ENCODE measurements at places on chromosomes 3 and 15.

GRCh38 chr3:196650740-196651311, 11.3 kb downstream of the NRROS start:
- DNase-seq, result peak; percentile 56

- no peak for DNase-seq
These were observed 2.1 kb upstream of the ACKR4 start for GRCh38 chr3:132595014-132595413.

GRCh38 chr15:58631319-58631718, 118.2 kb downstream of the ADAM10 start:
- no peak for DNase-seq

DNA sequence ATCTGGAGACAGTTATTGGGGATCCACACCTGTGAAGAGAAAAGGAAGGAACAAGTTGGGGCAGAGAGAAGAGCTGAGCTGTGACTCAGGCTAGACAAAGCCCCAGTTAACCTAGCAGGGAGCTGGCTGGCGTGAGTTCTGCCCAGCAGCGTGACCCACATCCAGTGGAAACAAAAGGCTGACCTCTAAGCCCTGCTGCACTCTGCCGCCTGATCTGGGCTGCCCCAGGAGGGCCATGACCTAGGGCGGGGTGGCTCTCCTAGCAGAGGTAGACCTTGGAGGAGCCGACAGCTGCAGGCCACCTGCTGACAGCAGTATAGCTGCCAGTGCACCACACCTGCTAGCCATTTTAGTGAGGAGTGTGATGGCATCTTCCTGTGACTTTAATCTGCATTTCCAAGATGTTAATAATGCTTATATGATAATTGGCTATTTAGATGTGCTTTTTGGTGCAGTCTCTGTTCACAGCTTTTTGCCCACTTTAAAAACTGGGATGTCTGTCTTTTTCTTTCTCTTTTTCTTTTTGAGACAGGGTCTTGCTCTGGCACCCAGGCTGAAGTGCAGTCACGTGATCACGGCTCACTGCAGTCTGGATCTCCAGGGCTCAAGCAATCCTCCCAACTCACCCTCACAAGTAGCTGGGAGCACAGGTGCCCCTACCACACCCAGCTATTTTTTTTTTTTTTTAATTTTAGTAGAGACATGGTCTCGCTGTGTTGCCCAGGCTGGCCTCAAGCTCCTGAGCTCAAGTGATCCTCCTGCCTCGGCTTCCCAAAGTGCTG, 78.1 kb downstream of the LSM3 start:
- DNase-seq, result peak; percentile 80

DNA sequence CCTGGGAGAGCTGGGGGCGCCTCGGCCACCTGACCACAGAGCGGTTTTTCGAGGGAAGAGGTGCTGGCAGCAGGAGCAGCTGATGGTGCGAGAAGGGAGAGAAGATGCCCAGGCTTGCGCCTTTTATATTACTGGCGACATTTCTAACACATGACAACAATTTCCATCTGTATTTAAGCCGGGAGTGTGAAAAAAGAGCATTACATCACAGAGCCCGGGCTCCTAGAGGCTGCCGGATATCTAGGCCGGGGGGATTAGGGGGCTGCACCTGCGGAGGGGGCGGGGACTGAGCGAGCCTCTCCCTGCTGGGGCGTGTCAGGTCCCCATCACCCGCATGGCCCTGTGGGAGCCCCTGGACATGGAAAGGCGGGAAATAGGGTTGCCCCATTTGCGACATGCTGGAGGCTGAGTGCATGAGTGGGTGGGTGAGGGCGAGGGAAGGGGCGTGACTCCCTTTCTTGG, 440.7 kb downstream of the MAGI1 start:
- DNase-seq, result no peak

GRCh38 chr15:26866298-26867199, at the start of gene GABRA5:
GABRA5 (plus strand) TSS chr15:26867062; CDS start chr15:26869249, 2,187 bp downstream.
- no peak for DNase-seq

DNA sequence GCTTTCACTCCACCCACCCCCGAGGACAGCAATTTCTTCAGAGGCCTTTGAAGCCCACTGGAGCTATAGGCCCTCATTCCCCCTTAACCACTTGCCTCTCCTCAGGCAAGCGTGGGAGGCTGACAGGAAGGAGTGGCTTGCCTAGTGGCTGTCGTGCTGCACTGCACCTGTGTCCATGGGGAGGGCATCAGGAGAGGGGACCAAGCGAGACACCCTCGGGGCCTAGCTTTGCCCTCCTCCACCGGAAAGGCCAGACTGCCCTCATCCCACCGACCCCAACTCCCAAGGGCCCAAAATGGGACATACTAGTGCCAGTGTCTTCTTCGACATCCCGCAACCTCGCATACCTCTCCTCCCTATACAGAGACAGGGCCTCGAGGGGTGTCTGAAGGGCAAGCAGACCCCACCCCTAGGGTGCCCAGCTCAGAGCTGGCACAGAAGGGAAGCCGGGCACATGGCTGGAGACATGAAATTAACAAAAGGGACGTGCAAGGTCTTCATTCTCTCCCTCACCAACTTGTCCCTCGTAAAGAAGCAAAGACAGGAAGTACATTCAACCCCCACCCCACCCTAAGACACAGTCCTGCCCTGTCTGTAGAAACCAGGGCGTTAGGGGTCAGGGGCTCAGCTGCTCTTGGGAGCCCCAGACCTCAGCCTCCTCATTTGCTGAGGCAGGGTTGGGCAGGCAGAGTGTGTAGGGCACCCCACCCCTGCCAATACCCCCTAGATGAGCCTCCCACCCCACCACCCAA, 24.3 kb downstream of the VIPR1 start:
- no peak for DNase-seq

DNA sequence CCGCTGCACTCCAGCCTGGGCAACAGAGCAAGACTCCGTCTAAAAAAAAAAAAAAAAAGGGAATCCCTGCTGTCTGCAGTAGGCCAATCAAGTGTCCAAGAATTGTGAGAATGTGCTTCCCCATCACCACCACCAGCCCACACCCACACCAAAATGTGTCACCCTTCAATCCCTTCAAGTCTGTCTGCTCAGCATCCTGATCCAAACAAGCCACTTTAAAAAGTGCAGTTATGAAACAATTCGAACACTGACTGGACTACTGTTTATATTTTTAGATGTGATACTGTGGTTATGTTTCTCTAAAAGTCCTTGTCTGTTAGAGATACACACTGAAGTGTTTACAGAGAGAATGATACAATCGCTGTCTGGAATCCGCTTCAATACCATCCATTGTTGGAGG, 78.1 kb upstream of the CGNL1 start:
- DNase-seq, result no peak

DNA sequence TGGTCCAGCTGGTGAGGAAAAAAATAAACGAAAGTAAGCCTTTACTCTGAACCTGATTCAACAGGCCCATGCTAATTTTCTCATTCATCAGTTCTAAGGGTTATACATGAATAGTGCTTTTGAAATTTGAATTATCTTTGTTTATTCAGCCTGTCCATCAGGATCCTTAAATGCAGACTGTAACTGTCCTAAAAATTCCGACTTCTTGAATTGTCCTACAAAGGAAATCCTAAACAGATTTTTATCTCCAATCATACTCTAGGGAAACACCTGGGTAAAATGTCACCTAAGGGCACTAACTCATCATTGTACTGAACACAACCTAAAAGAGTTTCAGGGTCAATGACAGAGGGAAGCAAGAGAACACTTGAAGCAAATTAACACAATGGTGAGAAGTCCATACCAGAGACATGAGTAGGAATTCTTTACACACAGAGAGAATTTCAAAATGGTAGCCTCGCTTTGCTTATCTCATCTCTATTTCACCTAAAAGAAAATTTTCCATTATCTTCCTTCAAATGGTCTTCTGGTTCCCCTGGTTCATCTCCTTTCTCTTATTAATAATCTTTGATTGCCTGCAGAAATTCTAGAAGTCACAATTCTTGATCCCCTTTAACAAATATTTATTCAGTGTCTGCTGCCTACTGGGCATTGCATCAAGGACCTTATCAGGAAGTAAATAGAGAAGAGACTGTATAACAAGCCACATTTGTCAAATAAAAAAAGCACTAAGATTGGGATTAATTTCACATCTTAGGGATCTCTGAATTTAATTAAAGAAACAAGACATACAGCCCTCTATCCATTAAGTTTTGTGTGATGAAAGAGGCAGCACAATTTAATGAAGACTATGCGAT, 182.7 kb downstream of the MEIS2 start:
- no peak for DNase-seq

GRCh38 chr3:99620976-99621375, 17.4 kb upstream of the COL8A1 start:
- DNase-seq, result no peak

- peak; percentile 31 for DNase-seq
These were observed 165.0 kb downstream of the ABHD5 start for GRCh38 chr3:43855674-43856299.

GRCh38 chr3:145183261-145183660, 977.7 kb downstream of the PLOD2 start:
- DNase-seq, result no peak

DNA sequence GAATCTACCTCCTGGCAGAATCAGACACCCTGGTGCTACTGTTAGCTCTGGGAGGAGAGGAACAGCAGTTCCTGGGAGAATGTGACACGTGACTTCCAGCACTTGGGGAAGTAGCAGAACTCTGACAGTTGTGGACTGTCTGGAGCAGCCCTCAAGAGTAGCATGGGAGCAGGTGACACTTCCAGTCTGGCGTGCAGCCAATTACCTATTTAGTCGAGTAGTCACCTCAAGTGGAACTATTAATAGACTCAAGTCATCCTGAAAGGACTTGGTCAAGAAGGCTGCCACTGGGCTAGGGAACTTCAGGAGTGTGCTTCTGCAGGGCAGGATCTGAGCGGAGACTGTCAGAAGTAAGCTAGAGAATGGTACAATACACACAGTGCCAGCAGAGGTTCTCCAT, 62.3 kb downstream of the MTHFS start:
- DNase-seq, result no peak

DNA sequence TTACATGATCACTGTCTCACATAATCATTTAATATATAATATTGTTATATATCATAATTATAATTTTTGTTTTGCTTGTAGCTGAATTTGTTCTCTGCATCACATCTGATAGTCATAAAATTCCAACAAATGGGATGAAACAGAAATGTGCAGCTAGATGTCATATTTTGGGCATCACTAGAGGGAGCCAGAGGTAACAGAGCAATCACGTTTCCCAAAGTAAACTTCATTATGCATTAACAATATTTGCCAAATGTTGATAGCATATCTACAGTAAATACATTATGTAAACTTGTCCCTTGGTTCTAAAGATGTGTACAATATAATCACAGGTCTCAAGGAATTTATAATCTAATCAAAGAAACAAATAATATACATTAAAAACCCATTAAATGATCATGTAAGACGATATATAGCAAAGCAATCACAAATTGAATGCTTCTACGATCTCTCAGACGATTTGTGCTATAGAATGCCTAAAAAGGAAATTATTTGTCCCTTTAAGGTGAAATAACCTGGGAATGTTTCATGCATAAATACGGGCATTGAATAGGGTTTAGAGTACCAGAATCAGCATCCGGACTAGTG, 234.2 kb upstream of the MCTP2 start:
- DNase-seq, result no peak

DNA sequence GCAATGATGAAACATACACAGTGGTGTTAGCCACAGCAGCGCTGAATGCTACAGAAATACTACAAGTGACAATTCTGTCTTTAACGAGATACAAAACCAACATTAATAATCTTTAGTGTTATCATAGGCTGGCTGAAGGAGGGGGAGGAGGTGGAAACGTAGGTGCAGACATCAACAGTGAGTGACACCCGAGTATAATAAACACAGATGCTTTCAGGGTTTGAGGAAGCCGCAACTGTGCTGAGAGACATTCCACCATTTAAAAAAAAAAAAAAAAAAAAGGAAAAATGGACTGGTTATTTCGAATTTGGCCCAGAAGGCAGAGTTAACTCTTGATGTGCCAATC, 4.3 kb upstream of the IGDCC3 start:
- DNase-seq, result no peak

DNA sequence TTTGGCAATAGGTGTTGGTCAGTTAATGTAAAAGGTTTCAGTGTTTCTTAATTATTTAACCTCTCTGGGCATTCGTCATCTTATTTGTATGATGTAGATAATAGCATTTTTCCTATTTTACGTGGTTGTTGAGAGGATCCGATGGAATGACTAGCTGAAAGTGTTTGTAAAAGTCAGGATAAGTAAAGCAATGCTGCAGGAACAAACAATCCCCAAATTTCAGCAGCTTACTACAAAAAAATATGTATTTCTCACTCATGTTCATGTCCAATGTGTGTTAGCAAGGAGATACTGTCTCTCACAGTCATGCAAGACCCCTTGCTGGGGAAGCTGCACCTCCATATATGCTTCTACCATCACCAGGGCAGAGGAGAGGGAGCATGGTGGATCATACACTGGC, 38.7 kb downstream of the CEMIP start:
- no peak for DNase-seq

- no peak for DNase-seq
These were observed 60.8 kb downstream of the DAPK2 start for GRCh38 chr15:63985221-63986184.

DNA sequence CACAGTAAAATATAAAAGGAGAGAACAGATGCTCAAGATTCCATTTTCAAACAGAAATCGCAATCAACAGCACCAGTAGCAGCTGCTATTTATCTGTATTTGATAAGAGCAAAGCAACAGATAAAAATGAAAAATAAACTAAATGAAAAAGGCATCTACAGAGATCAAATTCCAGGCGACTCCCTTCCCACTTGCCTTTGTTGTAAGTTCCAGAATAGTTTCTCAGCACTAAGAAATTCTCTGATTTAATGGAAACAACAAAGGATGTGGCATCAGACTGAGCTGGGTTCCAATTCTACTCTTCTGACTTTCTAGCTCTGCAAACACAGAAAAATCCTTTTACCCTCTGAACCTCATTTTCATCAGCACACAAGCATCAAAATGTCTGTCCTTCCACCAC, 110.8 kb upstream of the MME start:
- no peak for DNase-seq

- DNase-seq, result no peak
These were observed 19.1 kb downstream of the KBTBD8 start for GRCh38 chr3:67017211-67017610.

- no peak for DNase-seq
These were observed 45.0 kb upstream of the FGF12 start for GRCh38 chr3:192772240-192772894.

DNA sequence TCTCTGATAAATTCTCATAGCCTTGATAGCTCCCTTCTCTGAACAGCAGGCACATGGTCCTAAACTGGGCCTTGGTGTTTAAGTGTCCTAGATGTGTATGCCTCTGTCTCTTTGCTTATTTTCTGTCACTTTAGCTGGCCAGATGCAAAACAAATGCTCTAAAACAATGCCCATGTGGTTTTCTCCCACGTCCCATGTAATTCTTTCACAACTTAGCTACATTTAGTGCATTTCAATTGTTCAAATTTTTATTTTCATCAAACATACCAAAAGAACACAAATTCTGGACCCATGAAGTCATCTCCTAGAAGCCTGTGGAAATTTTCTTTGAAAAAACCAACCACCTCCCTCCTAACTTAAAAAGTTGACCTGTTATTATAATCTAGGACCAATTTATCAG, 491.3 kb upstream of the AGTR1 start:
- no peak for DNase-seq

- no peak for DNase-seq
These were observed 268.6 kb upstream of the NR2E3 start for GRCh38 chr15:71541746-71542145.
